Epithelial cell of proximal tubule (primary cell): ENCODE measurements at places on chromosomes 7 and 10. TPM values are rescaled to one million over a fixed set of nuclear protein-coding genes. Genes with fewer than 3 reads are reported as not detected.

Gene UTF1
- not detected in 2 replicates for total RNA-seq

Gene CDK14
- total RNA-seq = 5.3 and 6.4 TPM in 2 replicates

Gene TAS2R60
- total RNA-seq = not detected in 2 replicates

DNA sequence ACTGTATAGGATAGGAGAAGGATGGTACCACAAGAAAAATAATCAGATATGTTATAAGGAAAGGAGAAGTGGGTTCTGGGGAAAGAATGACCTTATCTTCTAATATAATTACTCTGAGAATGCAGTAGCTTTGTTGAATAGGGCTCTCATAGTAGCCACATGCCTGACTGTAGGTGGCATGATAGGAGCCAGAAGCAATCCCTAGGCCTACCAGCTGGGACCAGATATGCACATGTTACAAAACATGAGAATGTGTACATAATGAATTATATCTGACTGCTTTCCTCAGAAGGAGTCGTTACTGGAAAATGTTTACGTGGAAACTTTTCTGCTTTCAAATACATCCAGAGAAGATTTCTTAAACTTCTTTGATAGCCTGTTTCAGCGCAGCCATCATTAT, 53.2 kb upstream of the FAM3C start:
- no peak for DNase-seq

GRCh38 chr7:21920936-21921335, 24.8 kb downstream of the CDCA7L start:
- no peak for DNase-seq

DNA sequence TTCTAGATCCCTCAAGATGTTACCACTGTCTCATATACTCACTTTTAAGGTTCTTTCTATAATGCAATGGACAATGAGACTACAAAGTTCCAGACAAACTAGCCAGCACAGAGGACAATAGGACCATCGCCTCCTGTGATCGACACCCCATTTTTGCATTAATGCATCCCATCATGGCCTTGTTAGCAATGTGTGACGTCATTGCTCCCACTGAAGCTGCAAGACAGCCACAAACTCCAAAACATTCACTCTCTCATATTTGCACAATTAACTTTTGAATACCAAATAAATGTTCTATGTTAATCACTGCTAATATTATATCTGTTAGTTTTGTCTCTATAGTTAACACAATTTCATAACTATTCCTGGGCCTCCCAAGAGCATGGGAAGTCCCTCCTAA, 88.8 kb upstream of the TMEM72 start:
- DNase-seq = no peak

DNA sequence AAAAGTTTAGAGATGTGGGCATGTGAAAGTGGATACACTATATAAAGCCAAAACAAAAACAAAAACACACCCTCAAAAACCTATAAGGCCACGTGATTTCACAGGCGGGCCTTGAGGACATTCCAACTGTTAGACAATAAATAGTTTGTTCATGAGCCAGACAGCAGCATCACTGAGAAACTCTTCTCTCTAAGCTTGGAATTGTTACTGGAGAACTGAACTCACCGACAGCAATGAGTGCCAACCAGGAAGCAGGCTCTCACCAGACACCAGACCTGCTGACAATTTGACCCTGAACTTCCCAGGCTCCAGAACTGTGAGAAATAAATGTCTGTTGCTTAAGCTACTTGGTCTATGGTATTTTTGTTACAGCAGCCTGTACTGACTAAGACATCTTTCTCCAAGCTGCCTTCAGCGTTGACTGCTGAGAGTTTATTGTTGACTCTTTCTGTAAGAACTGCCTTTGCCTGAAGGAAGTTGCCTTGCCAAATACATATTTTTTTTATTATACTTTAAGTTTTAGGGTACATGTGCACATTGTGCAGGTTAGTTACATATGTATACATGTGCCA, 107.5 kb downstream of the EPDR1 start:
- DNase-seq = no peak

GRCh38 chr10:91628383-91628782, 4.5 kb downstream of the PPP1R3C start:
- DNase-seq = no peak
